Spleen (tissue), 13 donors: ENCODE measurements at places on chromosomes 12 and 14.

- DNase-seq, result no peak
Measured at GRCh38 chr12:19988948-19989347, 379.4 kb upstream of the PDE3A start.

DNA sequence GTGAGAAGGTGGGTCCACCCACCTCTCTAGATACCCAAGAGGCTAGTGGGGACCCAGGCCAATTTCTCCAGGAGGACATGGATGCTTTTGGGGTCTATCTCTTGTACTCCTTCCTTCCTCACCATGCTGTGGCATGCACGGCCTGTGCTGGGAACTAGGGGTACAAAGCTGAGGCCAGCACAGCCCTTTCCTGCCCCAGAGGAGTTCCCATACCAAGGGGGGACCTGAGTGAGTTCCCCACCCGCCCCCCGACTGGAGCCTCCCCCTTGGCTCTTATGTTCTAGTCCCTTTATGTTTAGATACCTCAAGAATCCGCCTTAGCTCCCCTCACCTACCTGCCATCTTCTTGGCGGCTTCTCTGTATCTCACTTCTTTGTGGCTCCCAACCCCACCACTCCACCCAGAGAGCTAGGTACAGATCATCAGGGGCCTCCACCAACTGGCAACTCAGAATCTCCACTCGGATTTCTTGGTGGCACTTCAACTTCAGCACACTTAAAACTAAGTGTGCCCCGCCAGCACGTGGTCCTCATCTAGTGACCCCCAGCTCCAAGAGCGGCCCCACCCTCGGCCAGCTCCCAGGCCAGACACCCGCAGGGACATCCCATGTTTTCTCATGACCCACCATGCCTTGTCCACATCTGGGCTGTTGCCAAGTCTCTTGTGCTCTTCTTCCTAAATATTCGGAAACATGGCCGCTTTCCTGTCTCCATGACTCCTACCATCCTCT lies 115.2 kb upstream of the RTL1 start:
- peak; percentile 53 for DNase-seq

DNA sequence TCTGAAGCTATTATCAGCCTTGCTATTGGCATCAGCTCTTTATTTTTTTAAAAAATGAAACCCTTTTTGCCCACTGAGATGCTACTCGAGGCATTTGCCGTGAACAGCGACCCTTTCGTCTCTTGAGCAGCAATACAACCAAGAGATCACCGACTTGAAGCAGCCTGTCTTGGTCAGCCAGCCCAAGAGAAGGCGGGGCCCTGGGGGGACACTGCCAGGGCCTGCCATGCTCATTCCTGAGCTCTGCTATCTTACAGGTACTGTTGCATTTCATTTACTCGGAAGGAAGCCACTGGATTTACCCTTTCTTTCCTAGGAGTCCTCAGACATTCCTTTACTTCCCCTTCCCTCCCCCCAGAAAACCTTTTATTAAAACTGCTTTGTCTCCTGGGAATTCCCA lies 16.7 kb downstream of the PIWIL1 start:
- no peak for DNase-seq

DNA sequence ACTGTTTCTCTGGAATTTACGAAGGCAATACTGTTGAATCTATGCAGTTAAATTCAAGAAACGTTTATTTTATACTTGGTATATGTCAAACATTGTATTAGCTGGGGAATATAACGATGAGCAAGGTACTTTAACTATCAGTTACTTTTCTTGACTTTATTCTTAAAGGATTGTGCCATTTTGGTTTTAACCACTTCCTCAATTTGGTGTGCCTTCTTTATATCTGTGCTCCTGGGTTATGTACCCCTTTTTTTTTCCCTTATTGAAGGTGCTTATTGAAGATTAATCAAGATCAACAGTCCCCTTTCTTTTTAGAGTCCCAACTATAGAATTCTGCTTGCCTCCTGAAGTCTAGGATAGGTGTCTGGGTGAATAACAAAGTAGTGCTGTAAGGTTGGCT lies 5.8 kb downstream of the RAB21 start:
- no peak for DNase-seq

GRCh38 chr12:52691841-52692150 lies 11.5 kb downstream of the KRT77 start:
- no peak for DNase-seq
